Cardiac atrium fibroblast (primary cell): ENCODE measurements at places on chromosomes 12 and 14. TPM values are rescaled to one million over a fixed set of nuclear protein-coding genes. Genes with fewer than 3 reads are reported as not detected.

Gene MDGA2
- total RNA-seq = not detected in 2 replicates

Gene PRB2
- total RNA-seq = not detected in 2 replicates

Gene LRTM2
- total RNA-seq = not detected in 2 replicates

Gene DHH
- total RNA-seq = not detected in 2 replicates

Gene OTX2
- not detected in 2 replicates for total RNA-seq

Gene IL31
- total RNA-seq = not detected in 2 replicates

Gene RERGL
- not detected in 2 replicates for total RNA-seq

Gene TMEM119
- total RNA-seq = 1.3 TPM in 1 of 2 replicates, not detected in the other

Gene IFNG
- total RNA-seq = not detected in 2 replicates

Gene ANO4
- total RNA-seq = 4.0 and 5.3 TPM in 2 replicates

Gene AQP2
- total RNA-seq = not detected in 2 replicates

Gene ATF7
- total RNA-seq = 12.6 and 19.9 TPM in 2 replicates

Gene NELL2
- total RNA-seq = not detected in 2 replicates

Gene CACNA1C
- under 0.01 and 0.16 TPM in 2 replicates for total RNA-seq

Gene BLOC1S1
- total RNA-seq = 89.1 and 122 TPM in 2 replicates

Gene SOCS4
- 7.9 and 13.1 TPM in 2 replicates for total RNA-seq

Gene TAS2R14
- 0.54 and 1.8 TPM in 2 replicates for total RNA-seq

Gene RPS6KA5
- 1.1 and 1.8 TPM in 2 replicates for total RNA-seq

Gene CLECL1
- not detected in 2 replicates for total RNA-seq

Gene KLRG1
- 0.32 TPM in 1 of 2 replicates, not detected in the other for total RNA-seq

Gene C12orf50
- total RNA-seq = not detected in 2 replicates

Gene DHRS1
- total RNA-seq = 11.3 and 19.0 TPM in 2 replicates

Gene ADCY4
- total RNA-seq = 1.8 and 2.3 TPM in 2 replicates

Gene KRT74
- total RNA-seq = not detected in 2 replicates

Gene HOXC11
- not detected in 2 replicates for total RNA-seq

Gene HOTAIR
- not detected in 2 replicates for total RNA-seq

Gene C12orf54
- not detected in 2 replicates for total RNA-seq

Gene USP44
- total RNA-seq = not detected in 2 replicates

Gene RASAL1
- not detected in 2 replicates for total RNA-seq
